ENCODE measurements at places on chromosomes 1 and 21.

GRCh38 chr1:52836035-52836434 is 6.5 kb upstream of the ZYG11A start:
- no peak for DNase-seq

DNA sequence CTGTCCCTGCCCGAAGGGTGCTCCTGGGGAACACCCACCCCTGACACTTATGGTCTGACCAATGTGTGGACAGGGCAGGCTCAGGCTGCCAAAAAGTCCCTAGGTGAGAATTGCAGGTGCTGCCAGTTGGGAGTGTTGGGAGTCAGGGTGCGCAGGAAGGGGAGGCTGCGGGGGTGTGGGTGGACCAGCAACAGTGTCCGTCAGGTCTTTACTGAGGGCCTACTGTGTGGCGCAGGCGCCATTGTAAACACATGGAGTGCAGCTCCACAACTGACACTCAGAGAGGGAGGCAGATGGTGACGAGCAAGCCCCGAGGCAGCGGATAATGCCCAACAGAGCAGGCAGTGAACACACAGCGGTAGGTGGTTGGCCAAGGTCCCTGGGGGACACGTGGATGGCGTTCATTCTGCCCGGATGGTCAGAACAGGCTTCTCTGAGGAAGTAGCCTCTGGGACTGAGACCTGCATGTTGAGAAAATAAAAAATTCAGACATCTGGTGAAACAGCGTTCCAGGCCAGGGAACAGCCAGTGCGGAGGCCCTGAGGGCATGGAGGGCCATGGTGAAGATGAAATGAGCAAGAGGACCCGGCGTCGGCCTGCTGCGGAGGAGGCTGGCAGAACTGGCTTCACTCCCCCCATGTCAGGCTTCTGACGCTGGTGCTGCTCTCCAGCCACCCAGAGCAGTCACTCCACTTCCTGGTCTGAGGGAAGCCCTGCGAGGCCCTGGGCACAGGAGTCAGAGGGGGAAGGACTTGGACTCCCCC is 136.2 kb upstream of the ZBTB40 start:
- no peak for DNase-seq

- DNase-seq = no peak
Measured at GRCh38 chr1:236102611-236103010, 37.7 kb upstream of the NID1 start.

- DNase-seq = no peak
Measured at GRCh38 chr1:167344615-167345385, 124.1 kb downstream of the POU2F1 start.

GRCh38 chr1:62437273-62437940 is 558 bp downstream of the USP1 start:
- peak; percentile 16 for DNase-seq

- no peak for DNase-seq
Measured at GRCh38 chr21:32307706-32308105, 9.1 kb downstream of the MRAP start.

DNA sequence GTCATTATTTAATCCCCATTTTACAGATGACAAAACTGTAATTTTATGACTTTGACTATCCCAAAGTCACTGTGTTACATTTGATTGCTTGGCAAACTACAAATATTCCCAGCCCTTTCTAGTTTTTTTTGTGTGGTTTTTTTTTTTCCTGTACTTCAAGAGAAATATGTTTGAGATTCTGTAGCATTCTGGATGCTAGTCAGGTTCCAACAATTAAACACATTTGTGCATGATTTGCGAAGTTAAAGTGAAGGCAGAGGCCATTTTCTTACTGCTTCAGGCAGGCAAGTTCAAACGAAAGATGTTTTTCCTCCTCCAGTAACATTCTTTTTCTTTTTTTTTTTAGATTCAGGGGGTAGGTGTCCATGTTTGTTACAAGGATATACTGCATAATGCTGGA is 107.9 kb upstream of the SERTAD4 start:
- no peak for DNase-seq

GRCh38 chr1:212520299-212520698 is 87.6 kb downstream of the NENF start:
- DNase-seq = no peak

- DNase-seq = no peak
Measured at GRCh38 chr1:63129855-63130254, 192.5 kb upstream of the FOXD3 start.

- DNase-seq = peak; percentile 54
Measured at GRCh38 chr1:153441238-153441755, 19.2 kb downstream of the S100A7 start.

- DNase-seq = no peak
Measured at GRCh38 chr1:76470166-76470565, 395.6 kb downstream of the ST6GALNAC3 start.

DNA sequence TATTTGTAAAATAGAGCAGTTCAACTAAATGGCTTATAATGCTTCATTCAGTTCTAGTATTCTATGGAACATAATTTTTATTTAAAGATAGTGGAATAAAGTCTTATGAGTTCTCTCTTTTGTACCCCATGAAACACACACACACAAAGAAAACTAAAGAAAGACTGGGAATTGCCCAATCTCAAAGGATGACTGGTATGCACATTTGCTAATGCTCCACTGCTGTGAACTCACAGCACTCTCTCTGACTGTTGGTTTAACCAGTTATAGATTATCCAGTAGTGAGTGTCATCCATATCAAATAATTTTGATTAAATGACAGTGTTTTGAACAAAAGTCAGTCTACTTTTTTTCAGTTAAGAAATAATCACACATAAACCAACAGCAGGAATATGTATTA is 1082.4 kb upstream of the B3GALT2 start:
- DNase-seq = no peak

- no peak for DNase-seq
Measured at GRCh38 chr1:26083208-26083607, 15.8 kb upstream of the TRIM63 start.

DNA sequence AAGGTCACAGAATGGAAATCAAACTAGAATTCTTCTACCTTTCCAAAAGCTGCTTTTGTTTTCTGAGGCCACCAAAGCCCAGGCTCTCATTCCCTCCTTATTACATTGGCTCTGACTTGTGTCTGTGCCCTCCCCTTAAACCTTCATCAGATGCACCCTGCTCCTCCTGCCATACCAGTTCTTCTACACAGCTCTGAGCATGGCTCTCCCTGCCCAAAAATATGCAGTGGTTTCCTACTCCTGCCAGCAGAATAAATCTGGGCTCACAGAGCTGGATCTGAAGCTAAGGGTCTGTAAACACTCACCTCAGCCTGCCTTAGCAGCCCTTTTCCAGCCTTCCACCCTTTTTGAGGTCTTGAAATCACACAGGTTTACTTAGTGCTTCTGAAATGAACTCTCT is 55.0 kb downstream of the TTC3 start:
- no peak for DNase-seq

- no peak for DNase-seq
Measured at GRCh38 chr1:179124873-179125272, 43.0 kb downstream of the TOR3A start.

DNA sequence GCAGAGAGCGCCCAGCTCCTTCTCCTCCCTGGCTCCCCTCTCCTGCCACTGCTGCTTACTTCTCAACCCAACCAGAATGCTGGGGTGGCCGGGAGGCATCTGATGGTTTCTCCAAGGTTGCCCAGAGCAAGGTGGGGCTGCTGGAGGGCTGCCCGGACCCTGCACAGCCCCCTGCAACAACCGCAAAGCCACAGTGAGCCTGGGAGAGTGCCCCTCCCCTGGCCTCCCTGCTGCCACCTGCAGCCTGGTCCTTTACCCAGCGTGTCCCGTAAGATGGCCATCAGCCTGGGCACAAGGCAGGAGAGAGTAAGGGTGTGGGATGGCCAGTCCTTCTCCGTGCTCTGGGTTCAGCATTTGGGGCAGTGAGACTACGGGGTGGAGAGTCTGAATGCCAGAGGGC is 17.0 kb downstream of the MX2 start:
- DNase-seq = no peak

DNA sequence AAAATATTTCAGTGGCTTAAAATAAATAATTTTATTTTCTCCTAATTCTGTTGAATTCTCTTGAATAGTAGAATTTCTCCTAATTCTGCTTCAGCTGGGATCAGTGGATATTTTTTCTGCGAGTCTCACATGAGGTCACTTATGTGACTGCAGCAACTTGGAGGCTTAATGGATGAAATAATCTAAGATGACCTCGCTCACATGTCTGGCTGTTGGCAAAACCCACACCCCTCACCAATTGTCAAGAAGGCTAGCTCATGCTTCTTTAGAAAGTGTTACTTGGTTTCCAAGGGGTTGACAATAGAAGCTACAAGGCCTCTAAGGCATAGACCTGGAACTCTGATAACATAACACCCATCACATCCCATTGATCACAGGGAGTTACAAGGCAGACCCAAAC is 156.9 kb upstream of the DPYD start:
- DNase-seq = no peak

- DNase-seq = no peak
Measured at GRCh38 chr1:9444532-9444931, 94.7 kb upstream of the SLC25A33 start.

DNA sequence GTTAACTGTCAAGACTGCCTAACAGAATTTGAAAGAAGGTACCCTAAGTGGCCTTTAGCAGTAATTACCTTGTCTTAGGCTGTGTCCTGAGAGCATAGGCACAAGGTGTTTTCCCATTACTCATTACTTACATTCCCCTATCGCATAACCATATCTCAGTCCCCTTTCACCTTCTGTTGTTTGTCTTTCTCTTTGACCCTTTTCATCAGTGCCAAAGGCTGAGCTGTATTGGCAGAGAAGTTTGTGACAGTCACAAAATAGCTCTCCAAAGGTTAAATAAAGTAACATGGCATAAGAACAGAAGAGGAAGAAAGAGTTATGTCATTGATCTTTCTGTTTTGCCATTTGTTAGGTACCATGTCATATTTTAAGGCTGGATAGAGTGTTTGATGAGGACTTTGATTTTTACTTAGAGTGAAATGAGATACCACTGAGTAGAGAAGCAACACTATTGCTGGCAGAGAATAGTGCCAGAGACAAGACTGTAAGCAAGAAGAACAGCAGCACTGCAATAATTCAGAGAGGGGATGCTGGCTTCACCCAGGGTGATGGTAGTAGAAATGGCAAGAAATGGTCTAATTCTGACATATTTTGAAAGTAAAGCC is 497.8 kb downstream of the TTLL7 start:
- DNase-seq = no peak

Data from NCI-H1105 (cell line).